Activated naive CD4-positive, alpha-beta T cell treated with anti-CD3 and anti-CD28 coated beads, Interleukin-2, amount 10 ng/mL, durations not matched to agents 7 days and 5 days (primary cell): ENCODE measurements at places on chromosomes 12 and 14.
A peak's percentile ranks its signal among the peaks of the same experiment; 100 is the strongest.

DNA sequence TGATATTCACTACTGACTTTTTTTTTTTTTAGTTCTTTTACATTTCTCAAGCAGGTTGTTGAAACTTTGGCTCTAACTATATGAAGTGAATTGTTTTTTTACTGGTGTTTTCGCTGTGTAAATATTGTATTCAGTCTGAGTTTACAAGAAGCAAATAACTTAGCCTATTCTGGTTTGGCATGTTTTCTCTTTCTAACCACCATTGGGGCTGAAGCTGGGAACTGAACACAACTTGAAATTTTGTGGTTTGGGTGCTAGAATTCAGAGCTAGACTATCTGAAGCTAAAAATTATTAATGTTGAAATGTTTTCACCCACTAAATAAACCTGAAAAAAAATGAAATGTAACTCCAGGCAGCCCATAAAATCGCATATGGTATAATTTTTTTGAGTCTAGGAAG lies 37.2 kb downstream of the RAD51B start:
- DNase-seq = no peak

- no peak for DNase-seq
These were observed 14.6 kb upstream of the UBC start for GRCh38 chr12:124928912-124929530.

GRCh38 chr12:14810953-14811483 lies 3.0 kb downstream of the SMCO3 start:
- peak; percentile 25 for DNase-seq

DNA sequence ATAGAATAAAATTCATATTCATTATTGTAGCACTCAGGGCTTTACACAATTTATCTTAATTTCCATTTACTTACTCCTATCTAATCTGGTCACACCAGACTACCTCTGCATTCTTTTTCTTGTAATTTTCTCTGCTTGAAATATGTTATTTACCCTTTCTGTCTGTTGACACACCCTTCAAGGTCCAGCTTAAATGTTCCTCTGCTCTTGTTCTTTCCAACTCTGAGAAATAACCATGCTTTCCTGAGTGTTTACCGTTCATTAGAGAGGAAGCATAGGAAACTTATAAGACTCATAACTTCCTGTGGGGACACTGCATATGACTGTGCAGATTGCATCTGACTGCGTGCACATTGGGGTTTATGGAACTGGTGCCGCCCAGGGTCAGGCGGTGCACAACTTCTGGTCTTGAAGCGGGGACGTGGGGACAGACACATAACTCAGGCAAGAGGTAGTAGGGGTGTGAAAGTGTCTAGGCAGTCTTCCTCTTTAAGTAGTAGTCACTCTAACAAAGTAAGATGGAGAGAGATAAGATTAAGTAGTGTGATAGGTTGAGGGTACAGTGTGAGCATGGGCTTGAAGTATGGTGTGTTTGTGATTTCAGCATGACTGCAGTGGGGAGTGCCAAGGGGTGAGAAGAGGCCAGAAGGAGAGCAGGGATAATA lies 42.6 kb upstream of the FOXJ2 start:
- peak; percentile 79 for DNase-seq

DNA sequence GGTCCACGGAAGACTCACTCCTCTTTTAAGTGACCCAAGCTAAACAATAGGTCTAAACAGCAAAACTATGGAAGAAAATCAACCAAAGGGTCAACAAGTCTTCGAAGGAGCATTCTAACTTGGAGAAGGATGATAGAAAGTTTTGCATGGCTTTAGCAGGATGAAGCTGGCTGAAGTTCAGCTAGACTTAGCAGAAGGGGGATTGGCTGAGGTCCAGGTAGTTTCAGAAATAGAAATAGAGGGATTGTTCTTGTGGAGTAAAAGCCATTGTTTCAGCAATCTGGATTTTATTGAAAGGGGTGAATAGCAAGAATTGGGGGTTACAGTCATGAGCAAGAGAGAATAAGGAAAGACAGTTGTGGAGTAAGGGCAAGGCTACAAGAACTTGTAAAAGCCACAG lies 84.7 kb upstream of the TSPAN8 start:
- no peak for DNase-seq

DNA sequence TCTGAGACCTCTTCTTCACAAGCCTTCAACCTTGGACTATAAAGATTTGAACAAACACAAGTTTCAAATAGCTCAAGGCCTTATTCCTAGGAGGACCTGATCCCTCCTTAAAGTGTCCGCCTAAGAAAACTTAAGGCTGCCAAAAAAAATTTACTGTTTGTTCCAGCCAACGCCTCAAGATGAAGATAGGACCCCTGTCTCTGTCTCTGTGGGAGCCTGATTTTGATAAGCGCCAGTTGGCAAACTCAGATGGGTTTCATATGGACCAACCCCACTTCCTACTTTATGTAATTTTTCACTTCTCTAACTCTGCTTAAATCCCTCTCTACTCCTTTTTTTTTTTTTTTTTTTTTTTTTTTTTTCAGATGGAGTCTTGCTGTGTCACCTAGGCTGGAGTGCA lies 11.0 kb downstream of the FKBP3 start:
- no peak for DNase-seq

GRCh38 chr14:105447651-105448640 lies 26.7 kb upstream of the CRIP2 start:
- DNase-seq = no peak

DNA sequence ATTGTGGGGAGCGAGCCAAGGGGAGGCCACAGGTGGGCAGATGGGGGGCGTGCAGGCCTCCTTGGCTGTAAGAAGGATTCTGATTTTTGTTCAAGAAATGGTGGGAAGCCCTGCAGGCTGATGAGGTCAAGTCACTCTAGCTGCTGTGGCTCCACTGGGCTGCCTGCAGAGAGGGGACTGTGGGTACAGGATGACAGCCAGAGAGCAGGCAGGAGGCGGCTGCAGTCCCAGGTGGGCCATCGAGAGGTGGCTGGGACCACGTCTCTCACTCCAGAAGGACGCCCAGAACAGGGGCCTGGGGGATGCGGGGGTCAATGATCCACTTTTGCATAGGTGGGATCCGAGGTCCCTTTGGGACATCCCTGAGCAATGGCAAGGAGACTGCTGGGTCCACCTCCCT lies 9.1 kb downstream of the NCOR2 start:
- DNase-seq = no peak

DNA sequence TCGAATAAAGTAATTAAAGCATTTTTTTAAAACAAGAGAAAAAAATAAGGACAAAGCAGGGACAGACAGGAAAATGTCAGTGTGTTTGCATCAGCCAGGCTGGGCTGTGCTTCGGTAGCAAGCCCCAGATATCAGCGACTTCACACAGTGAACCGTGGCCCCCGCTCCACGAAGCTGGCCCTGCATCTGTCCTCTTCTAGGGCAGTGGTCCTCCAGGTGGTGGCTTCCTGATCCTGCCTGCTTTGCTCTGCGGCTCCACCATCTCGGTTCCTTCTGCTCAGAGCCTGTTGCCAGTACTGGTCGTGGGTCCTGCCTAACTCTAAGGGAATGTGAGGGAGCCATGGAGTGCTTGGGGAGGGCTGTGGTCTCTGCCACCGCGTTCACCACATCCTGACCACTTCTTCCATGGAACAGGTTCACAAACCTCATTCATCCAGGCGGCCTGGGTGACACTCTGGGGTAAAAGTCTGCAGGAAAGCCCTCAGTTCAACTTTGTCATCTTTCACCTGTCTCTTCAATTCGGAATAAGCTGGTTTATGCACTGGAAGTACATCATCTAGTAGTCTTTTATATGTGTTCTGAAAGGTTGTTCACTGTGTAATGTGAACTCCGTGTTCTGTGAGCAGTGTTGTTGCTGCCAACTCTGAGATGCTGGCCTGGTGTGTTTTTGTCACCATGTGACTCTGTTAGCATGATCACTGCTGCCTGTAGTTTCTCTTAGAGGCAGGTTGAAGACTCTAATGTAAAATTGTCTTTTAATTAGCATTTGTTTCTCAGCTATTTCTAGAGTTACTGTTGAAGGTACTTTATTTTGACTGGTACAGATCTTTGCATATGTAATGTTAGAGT lies 47.9 kb downstream of the ANKRD9 start:
- no peak for DNase-seq

DNA sequence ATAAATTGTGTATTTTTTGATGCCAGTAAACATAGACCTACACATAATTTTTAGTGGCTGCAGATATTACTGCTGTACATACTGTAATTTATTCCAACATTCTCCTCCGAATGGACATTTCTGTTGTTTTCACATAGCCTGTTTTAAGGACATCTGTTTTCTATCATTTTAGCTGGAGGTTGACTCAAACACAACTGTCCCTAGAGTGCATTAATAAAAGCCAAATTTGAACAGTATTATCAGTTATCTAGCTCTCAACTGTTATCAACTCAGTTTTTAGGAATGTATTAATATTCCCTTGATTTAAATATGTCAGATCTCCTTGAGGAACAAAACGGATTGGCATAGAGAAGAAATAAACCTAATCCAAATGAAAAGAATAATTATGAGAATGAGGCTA lies 17.2 kb upstream of the PIWIL1 start:
- DNase-seq = no peak

GRCh38 chr12:107844312-107844921 lies 69.9 kb downstream of the ASCL4 start:
- no peak for DNase-seq

DNA sequence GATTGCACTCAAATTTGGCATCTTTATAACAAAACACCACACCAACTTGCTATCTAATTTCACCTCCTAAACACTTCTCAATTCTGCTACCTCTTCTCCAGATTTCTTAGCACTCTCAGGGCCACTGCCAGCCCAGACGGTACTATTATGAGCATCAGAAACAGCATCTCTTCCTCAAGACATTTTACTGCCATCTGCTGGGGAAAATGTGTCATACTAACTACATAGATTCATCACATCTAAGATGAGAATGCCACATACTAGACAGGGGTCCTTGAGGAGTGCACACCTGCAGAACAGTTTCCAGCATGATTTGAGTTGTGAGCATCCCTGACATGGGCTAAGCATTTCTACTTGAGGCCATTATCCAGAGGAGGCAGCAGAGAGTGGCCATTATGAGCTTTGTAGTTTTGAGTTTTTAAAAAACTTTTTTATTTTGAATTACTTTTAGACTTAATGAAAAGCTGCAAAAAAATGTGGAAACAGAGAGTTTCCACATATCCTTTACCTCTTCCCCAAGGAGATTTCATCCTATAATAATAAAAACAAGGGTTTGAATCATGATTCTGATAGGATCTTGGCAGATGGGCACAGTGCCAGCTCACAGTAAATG lies 15.1 kb upstream of the GRIP1 start:
- peak; percentile 25 for DNase-seq

- DNase-seq = no peak
These were observed 61.0 kb upstream of the RERGL start for GRCh38 chr12:18151036-18151435.

GRCh38 chr14:45222485-45223262 lies 30.3 kb downstream of the MIS18BP1 start:
- DNase-seq = no peak

DNA sequence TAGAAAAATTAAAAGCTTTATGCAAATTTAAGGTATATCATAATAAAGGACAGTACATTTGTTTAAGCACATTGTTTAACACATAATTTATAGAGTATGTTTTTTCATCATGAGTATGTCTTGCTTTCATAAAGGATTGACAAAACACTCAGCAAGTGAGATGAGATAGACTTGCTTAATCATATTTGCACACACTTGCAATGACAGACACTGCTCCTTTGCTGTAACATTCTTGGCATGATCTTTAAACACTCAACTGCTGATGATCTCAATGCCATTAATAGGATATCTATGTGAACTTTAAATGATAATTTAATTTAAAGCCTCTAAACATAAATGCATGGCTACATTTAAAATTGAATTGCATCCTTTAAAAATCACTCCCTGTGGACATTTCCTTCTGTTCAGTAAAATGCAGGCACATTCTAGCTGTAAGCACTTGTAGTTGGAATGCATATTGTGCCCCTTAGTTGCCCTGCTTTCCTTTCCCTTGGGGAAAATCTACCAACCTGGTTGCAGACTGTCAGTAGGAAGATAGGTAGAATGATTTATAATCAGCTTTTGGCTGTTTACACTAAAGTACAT lies 979.0 kb downstream of the TMTC2 start:
- no peak for DNase-seq
